Stimulated activated CD4-positive, alpha-beta T cell treated with anti-CD3 and anti-CD28 coated beads, Interleukin-1b, Interleukin-23, amount 100 ng/mL, for 1 hour (primary cell): ENCODE measurements at places on chromosomes 7 and 10.

GRCh38 chr7:93890041-93890463, 501 bp downstream of the TFPI2 start:
- DNase-seq: no peak

- no peak for DNase-seq
These were observed 573.2 kb downstream of the AUTS2 start for GRCh38 chr7:70171369-70171920.

- DNase-seq: no peak
These were observed 116.1 kb downstream of the STRA8 start for GRCh38 chr7:135349746-135350145.

DNA sequence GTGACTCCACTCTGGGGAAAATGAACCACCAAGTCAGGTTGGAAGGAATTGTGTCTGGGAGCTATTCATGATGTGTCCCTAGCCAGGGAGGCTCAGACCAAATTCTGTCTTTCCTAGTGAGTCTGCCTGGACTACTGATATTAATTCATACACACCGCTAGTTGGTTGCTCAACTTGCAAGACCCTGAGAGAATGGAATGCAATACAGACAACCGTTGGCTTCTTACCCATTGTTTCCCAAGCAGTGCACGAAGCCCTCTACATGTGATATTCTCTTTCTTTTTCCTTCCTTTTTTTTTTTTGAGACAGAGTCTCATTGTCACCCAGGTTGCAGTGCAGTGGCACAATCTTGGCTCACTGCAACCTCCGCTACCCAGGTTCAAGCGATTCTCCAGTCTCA, 19.4 kb upstream of the SRGN start:
- DNase-seq: no peak

DNA sequence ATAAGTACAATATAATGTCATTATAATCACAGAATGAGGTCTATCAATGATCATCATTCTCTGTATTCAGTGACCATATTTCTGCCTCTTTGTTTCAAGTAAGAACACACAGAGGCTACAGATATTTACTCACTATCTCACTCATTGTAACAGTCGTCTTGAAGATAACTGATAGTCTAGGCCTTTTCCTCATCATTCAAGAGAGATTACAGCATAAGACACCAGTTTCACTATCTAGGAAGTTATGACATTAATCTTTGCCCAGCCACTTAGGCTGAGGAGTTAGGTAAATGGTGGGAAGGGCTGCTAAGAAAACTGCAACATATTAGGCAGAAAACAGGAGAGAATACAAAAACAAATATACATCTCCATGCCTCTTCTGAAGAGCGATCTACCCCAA, 125.3 kb downstream of the CHCHD3 start:
- no peak for DNase-seq

DNA sequence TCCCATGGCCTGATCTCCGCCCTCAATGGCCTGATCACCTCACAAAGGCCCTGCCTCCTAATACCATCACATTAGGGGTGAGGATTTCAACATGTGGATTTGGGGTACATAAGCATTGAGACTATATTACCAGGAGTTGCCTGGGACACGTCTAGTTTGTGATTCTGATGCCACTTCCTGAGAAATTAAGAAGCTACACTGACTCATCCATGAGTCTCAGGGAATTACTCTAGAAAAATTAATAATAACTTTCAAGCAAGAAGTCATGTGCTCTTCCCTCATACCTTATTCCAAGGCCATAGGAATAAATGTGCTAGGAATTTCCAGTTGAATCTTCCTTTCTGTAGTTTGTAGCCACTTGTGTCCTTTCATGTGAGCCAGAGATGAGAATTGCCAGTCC, 519.3 kb upstream of the MKI67 start:
- no peak for DNase-seq

DNA sequence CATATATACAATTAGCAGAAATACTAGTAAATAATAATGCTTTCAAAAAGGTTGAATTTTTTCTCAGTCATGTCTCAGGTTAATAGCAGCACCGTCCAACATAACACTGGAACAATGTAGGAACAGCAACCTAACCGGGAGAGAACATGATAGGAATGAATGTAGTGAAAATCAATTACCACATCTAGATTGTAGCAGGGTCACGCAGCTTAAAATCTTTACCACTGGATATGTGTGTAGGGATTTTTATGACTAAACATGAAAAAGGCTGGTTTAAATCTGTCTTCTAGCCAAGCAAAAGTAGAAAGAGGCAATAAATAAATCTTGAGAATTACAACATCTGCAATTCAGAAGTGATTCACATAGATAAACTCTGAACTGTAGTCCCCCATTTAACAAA, 326.0 kb downstream of the DGKB start:
- no peak for DNase-seq

DNA sequence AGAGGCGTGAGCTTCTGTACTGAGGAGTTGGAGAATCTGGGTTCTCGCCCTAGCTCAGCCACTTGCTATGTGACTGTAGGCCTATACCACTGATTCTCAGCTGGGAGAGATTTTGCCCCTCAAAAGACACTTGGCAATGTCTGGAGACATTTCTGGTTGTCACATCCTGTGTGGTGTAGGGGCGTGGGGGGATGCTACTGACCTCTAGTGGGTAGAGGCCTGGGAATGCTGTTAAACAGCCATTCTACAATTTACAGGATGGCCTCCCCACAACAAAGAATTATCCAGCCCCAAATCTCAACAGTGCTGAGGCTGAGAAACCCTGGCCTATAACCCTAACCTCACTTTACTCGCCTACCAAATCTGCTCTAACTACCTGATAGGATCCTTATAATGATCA, 58.8 kb upstream of the GAD2 start:
- DNase-seq: no peak

DNA sequence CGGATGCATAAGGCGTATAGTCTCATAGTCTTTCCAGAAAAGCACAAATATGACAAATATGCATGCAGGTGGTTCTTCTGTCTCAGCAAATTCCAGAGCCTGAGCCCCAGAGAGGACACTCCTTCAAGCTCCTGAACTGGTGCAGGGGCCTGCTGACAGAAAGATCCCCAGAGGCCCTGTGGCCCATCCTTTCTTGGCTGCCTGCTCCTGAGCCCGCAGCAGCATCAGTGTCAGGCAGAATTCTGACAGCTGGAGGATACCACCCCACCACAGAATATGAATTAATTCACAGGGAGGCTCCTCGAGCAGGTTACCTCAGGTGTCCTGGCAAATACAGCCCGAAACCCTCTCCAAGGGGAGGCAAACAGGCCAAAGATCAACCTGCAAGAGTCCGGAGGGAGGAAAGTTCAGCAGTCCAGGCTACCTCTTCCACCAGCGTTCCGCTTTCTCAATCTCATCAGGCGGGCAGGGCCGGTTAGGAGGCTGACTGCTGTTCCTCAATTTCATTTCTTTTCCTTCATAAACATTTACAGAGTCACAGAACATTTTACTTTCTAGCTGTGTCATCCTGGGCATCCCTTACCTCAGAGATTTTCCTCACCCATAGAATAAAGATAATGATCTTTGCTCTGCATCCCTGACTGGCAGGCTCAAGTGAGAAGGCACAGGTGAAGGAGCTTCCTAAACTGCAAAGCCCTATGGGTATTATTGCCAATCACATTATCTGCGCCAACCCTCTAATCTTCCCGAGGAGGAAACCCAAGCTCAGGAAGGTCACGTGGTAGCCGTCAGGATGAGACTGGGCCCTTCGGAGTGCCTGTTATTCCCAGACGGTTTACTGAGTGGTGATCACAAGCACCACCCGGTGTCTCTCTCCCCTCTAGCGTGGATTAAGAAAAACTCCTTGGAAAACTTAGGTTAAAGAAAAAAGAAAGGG, 1.4 kb downstream of the DNAJB12 start:
- no peak for DNase-seq
